Stimulated activated CD4-positive, alpha-beta T cell treated with anti-CD3 and anti-CD28 coated beads, TNF-alpha, amount 100 ng/mL, for 24 hours (primary cell): ENCODE measurements at places on chromosomes 7 and 10.

- no peak for DNase-seq
Observed at GRCh38 chr7:77971726-77972125, 173.2 kb downstream of the PHTF2 start.

GRCh38 chr10:123398756-123399155, 244.6 kb downstream of the BUB3 start:
- no peak for DNase-seq

- no peak for DNase-seq
Observed at GRCh38 chr7:129083525-129083924, 28.6 kb upstream of the TNPO3 start.

GRCh38 chr7:128831994-128832879, 2.0 kb downstream of the FLNC start:
- DNase-seq: no peak

GRCh38 chr7:82690929-82691328, 247.4 kb upstream of the CACNA2D1 start:
- no peak for DNase-seq

- no peak for DNase-seq
Observed at GRCh38 chr7:26910221-26910620, 45.8 kb upstream of the SKAP2 start.

DNA sequence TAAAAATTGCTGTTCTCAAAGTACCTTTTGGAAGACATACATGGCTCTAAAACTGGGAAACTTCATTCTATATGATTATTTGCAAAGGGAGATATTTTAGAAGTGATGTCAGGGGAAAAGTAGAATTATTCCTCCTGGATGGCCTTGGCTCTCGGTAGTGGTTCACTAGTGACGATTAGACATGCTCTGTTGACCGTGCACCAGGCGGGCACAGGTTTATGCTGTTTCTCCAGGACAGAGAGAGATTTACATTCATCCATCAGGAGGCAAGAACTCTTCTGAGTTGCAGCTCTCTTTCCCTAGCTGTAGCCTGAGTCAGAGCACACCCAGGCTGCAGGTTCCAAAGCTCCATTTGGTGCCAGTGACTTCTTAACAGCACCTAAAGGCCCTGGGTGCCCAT, 184.9 kb upstream of the WDR11 start:
- no peak for DNase-seq

GRCh38 chr10:132578287-132578951, 40.8 kb downstream of the INPP5A start:
- no peak for DNase-seq

DNA sequence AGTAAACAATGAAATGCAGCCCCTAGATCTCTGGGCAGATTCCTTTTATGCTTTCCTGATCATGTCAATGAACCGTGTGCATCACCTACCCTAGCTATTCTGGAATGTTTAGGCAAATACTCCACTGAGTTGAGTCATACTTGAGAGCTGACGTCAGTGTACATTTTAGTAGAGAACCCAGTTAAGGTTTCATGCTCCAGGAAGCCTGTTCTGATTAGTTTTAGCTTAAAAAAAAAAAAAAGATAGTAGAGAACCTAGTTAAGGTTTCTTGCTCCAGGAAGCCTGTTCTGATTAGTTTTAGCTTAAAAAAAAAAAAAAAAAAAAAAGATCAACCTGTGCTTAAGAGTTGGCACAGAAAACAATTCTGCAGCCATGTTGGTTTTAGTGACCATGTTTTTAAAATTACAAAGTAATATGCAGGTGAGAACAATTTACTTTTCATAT, 3.7 kb upstream of the MCU start:
- no peak for DNase-seq

- DNase-seq: no peak
Observed at GRCh38 chr7:7650682-7651206, 10.2 kb downstream of the UMAD1 start.
